ENCODE measurements at places on chromosomes 2 and 18.

- DNase-seq = no peak
Observed at GRCh38 chr18:34509879-34510586, 200.1 kb upstream of the DTNA start.

- no peak for DNase-seq
Observed at GRCh38 chr2:3210257-3210656, 167.4 kb downstream of the EIPR1 start.

- no peak for DNase-seq
Observed at GRCh38 chr18:77897606-77898005, 648.0 kb downstream of the GALR1 start.

- no peak for DNase-seq
Observed at GRCh38 chr2:231710799-231711676, 2.7 kb downstream of the PTMA start.

DNA sequence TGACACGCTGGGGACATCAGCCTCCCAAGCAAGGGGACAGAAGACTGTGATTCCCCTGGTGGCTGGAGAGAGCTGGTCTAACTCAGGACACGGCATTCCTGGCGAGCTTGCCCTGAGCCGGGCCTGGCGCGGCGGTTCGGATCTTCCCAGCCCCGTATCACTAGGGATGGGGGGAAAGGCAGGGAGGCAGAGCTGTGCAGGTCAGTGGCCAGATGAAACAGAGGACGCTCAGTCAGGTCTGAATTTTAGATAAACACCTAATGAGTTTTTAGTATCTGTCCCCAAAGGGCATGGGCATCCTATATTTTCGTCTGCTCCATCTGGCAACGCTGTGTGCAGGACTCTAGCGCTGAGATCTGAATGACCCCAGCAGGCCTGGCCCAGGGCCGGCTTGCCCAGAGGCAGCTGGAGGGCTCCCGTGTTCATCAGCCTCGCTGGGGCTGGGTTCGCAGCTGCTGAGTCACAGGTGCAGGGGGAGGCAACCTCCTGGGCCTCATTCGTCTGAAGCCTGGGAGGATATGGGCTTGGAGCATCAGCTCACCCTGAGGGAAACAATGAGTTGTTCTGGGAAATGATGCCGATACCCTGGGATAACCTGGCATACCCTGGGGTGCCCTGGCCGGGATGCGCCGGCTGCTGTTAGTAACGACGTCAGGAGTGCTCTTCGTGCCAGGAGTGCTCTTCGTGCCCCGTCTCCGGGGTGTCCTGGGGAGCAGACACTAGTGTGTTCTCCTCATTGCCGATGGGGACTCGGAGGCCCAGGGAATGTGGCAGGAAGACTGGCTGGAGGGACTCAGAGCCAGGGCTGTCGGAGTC is 48.1 kb upstream of the HPCAL1 start:
- no peak for DNase-seq

All from NCI-H1092 treated with DMSO at 0.1 percent for 48 hours (cell line).